NCI-H1436 (cell line): ENCODE measurements at places on chromosomes 6 and 20.
A peak's percentile ranks its signal among the peaks of the same experiment; 100 is the strongest.

DNA sequence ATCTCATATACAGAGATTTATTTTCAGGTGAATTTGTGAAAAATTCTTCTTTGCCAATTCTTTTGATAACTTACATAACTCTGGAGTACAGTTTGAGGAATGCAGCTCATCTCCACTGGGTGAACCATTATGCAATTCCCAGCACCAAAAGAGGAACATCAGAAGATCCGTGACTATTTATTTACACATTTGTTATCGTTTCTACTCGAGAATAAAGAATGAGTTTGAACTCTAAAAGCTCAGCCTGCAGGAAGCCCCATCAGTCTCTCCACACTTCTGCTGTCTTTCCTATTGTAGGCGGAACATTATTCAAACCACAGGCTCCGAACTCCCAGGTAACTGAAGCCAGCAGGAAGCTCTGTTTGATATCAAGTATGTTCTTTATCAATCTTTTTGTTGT lies 95.9 kb upstream of the IFNGR1 start:
- no peak for DNase-seq

DNA sequence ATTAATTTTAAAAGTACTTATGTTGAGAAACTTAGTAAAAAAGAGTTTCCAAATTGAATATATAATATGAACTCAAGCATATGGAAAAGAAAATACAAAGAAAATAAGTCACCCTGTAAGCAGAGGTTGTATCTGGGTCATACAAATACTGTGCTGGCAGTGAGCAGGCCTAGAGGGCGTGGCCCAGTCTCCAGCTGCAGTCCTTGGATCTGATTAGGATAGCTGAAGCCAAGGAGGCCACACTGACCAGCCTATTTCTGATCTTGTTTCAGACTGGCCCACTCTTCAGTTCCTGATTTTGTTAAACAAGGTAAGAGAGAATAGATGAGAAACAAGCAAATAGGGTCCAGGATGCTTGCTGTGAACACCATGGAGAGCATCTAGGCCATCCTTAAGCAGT lies 228.8 kb downstream of the EPM2A start:
- no peak for DNase-seq

GRCh38 chr6:90219209-90219985 lies 77.2 kb downstream of the BACH2 start:
- peak; percentile 52 for DNase-seq

- no peak for DNase-seq
These were observed 190.2 kb downstream of the BACH2 start for GRCh38 chr6:90106449-90106848.
